ENCODE measurements at places on chromosomes 16 and 17.

DNA sequence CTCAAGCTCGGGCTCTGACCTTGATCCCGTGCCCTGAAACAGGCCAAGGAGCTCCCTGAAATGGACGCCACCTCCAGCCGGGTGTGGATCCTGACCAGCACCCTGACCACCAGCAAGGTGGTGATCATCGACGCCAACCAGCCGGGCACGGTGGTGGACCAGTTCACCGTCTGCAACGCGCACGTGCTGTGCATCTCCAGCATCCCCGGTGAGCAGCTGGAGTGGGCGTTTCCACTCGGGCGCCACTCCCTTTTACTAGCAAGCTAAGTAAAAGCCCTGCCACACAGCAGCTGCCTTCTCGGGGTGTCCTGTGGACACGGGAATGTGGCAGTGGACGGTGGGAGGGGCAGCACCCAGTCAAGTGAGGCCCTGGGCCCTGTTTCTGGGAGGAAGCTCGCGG is 6.4 kb downstream of the NME3 start:
- no peak for DNase-seq

GRCh38 chr17:41163828-41164227 is 3.3 kb upstream of the KRTAP4-4 start:
- no peak for DNase-seq

- DNase-seq, result peak; percentile 81
Measured at GRCh38 chr17:20226814-20227482, 217.8 kb downstream of the SPECC1 start.

DNA sequence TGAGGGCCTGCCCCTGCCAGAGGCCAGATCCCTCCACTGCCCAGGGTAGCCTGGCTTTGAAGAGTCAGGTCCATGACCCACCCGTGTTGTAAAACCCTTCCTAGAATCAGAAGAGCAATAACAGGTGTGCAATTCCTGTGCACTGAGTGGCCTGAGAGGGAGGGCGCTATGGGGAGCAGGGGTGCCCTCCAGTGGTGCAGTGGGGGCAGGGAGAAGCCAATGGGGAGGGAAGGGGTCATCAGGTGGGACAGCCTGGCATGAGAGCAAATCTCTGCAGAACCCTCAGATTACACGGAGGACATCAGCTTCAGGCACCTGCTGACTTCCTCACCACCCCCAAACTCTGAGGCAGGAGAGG is 72.9 kb upstream of the ZNF469 start:
- DNase-seq, result no peak

- DNase-seq, result no peak
Measured at GRCh38 chr17:81809556-81809998, 5.6 kb downstream of the GCGR start.
